SK-N-SH (cell line): ENCODE measurements at places on chromosomes 7 and 10.

- no peak overlapping the region for H3K27ac ChIP-seq
- H3K4me3 ChIP-seq, result no peak overlapping the region
- H3K27me3 ChIP-seq, result peaks cover 26% of the 10 kb centered on the region
- no peaks in the 10 kb centered on the region for H3K4me1 ChIP-seq
Observed at GRCh38 chr10:70921285-70921684, 32.9 kb upstream of the PCBD1 start.

DNA sequence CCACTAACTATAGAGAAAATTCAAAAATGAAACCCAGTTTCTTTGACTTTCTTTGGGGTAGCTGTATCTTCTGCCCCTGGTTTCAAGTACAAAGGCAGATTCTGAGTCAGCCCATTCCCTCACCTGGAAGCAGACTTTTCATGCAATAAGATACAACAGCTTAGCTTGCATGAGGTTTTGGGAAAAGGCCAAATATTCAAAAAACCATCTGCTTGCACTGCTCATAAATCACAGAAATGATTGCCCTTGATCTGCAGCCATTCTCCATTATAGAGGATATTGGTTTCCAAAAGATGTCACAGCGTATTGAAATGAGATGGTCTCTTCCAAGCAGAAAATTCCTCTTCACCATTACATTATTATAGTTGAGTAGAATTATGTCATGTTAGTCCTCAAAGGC lies 354.0 kb downstream of the PHF14 start:
- no peaks in the 10 kb centered on the region for H3K4me1 ChIP-seq
- H3K27ac ChIP-seq, result no peak overlapping the region
- no peaks in the 10 kb centered on the region for H3K36me3 ChIP-seq
- H3K27me3 ChIP-seq, result no peaks in the 10 kb centered on the region
- no peak for DNase-seq
- no peak overlapping the region for H3K4me3 ChIP-seq

GRCh38 chr7:26681819-26682418 lies 182.5 kb downstream of the SKAP2 start:
- H3K27ac ChIP-seq, result no peak overlapping the region
- H3K36me3 ChIP-seq, result no peaks in the 10 kb centered on the region

DNA sequence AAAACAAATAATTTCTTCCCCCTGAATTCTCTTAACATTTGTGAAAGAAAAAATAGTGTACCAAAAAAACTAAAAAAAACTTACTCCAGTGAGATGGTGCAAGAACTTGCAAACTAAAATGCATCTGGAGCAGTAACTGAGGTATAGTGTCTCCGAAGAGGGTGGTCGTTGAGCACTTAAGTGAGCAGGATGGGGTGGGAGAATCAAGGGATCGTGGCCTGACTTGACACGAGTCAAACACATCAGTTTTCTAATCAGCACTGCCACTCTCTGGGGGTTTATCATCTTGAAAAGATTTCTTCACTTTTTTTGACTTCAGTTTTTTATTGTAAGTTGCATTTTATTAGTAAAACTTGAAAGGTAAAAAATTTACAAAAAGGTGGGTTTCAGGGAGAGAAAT lies 2.5 kb downstream of the ZNF273 start:
- no peak for DNase-seq
- no peaks in the 10 kb centered on the region for H3K27me3 ChIP-seq
- no peaks in the 10 kb centered on the region for H3K36me3 ChIP-seq
- no peaks in the 10 kb centered on the region; the same call in 1 of the 2 replicates for H3K4me1 ChIP-seq
- H3K4me3 ChIP-seq, result no peak overlapping the region
- no peak overlapping the region for H3K27ac ChIP-seq

GRCh38 chr7:38978491-38978890 lies 782 bp downstream of the POU6F2 start:
- H3K4me1 ChIP-seq, result no peaks in the 10 kb centered on the region
- DNase-seq, result no peak
- peaks cover 39% of the 10 kb centered on the region for H3K27me3 ChIP-seq
- no peak overlapping the region for H3K4me3 ChIP-seq
- no peak overlapping the region for H3K27ac ChIP-seq
- no peaks in the 10 kb centered on the region for H3K36me3 ChIP-seq

DNA sequence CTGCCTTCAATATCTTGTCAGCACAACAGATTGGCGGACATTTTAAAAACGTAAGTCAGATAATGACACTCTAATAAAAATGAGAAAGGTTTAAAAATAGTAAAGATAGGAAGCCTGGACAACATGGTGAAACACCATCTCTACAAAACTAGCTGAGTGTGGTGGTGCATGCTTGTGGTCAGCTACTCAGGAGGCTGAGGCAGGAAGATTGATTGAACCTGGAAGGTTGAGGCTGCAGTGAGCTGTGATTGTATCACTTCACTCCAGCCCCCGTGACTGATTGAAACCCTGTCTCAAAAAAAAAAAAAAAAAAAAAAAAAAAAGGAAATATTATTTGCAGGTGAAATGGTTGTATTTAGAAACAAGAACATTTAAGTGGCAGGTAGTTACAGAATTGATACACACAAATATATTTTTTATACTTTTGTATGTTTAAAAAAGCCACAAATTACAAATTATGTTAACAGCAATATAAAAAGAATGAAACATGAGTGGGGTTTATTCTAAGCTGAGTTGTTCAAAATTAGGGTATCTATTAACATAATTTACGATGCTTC lies 141.9 kb downstream of the ADK start:
- peaks cover 3% of the 10 kb centered on the region; the same call in 1 of the 2 replicates for H3K4me1 ChIP-seq
- H3K27ac ChIP-seq, result peak overlapping the region; percentile 81
- no peak for DNase-seq
- H3K4me3 ChIP-seq, result no peak overlapping the region
- H3K27me3 ChIP-seq, result no peaks in the 10 kb centered on the region

DNA sequence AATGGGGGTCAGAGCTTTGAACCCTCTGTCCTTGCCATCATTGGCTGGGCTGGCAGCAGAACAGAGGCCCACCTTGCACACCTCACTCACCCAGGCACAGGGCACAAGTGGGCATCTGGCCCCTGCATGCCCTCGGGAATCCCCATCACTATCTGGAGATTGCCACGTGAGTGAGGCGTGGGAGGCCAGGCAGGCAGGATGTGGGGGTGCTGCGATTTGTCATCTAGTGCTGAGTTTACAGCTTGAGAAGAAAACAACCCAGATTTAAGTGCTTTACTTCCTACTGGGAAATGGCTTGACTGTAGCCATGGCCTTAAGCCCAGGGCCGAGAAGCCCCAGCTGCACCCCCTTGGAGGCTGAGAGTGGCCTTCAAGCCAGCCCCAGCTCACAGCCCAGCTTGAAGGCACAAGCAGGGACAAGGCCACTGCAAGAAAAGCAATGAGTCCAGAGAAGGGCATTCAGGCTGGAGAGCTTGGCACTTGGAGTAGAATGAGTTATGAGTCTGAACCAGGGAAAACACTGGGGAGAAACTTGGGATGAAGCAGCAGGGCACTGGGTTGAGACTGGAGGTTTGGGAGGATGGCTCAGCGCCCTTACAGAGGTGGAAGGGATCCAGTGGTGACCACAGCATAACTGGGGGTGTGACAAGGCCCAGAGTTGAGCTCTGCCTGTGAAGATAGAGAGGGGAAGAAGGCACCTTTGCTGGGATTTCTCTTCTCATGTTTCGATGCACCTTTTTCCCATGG lies 123.0 kb downstream of the CXCL12 start:
- no peaks in the 10 kb centered on the region for H3K27me3 ChIP-seq
- no peak overlapping the region for H3K4me3 ChIP-seq
- DNase-seq, result peak; percentile 55
- H3K36me3 ChIP-seq, result no peaks in the 10 kb centered on the region

GRCh38 chr10:14585287-14586193 lies 189.2 kb downstream of the FAM107B start:
- no peak overlapping the region for H3K27ac ChIP-seq
- H3K27me3 ChIP-seq, result no peaks in the 10 kb centered on the region
- DNase-seq, result no peak
- H3K4me1 ChIP-seq, result peaks cover 8% of the 10 kb centered on the region; the same call in 1 of the 2 replicates
- H3K4me3 ChIP-seq, result no peak overlapping the region
- H3K36me3 ChIP-seq, result no peaks in the 10 kb centered on the region

DNA sequence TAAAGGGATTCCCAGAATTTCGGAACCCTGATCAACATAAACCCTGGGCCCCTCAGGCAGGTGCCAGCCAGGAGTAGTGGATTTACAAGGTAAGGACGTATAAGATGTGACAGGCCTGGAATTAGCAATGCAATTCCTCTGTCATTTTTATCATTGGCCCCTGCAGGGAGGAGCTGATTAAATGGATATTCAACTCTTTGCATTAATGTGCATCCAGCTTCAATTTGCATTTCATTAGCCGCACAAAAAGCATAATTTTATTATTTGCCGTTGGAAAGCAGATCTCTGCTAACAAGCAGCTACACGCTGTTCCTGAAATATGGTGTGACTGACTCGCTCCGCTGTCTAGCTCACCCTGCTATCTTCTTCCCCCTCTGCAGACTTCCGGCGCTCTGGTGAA lies 195.8 kb downstream of the RPS24 start:
- H3K27ac ChIP-seq, result no peak overlapping the region
- no peaks in the 10 kb centered on the region for H3K36me3 ChIP-seq
- H3K27me3 ChIP-seq, result no peaks in the 10 kb centered on the region
- no peak overlapping the region for H3K4me3 ChIP-seq
- DNase-seq, result no peak

GRCh38 chr7:11127988-11128387 lies 154.3 kb downstream of the PHF14 start:
- DNase-seq, result no peak
- peak overlapping the region; percentile 26; the same call in 1 of the 2 replicates for H3K27ac ChIP-seq
- peaks cover 24% of the 10 kb centered on the region for H3K36me3 ChIP-seq

GRCh38 chr7:40437936-40438634 lies 303.3 kb downstream of the SUGCT start:
- no peak overlapping the region for H3K4me3 ChIP-seq
- H3K27me3 ChIP-seq, result no peaks in the 10 kb centered on the region
- peaks cover 18% of the 10 kb centered on the region for H3K4me1 ChIP-seq

DNA sequence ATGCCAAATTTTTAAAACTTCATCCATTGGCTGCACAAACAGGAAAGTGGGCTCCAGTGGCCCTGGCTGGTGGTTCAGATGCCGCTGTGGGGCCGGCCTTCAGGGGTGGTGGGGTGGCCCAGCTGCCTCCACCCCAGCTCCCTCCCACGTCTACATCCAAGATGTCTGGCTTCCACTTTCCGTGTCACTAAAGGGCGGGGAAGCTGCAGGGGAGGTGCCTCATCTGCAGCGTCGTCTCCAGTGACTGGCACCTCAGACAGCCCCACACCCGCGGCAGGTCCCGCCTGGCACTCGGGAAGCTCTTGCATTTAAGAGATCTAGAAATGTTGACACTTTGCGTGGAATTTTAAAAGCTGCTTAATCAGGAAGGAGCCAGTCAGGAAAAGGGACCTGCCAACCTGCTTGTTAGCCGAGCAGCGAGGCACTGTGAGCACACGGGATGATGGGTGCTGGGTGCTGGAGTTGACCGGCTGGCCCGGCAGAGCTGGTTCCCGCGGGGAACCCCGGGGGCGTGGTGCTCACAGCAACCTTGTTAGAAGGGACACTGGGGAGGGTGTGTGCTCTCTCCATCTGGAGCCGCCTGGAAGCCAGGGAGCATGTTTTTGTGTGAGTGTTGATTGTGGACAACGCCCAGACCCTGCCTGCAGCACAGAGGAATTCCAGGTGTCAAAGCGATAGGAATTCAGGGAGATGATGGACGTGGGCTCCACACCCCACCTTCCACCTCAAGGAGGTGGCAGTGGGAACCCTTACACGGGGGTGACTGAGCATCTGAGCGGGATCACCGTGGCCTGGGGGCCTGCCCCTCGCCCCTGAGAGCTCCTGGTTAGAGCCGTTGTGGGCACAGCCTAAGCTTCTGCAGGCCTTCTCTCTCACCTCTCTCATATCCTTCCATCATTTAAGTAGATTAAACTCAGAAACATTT lies 320.5 kb downstream of the PTPRN2 start:
- H3K27me3 ChIP-seq, result no peaks in the 10 kb centered on the region
- H3K4me1 ChIP-seq, result peaks cover 16% of the 10 kb centered on the region; the same call in 1 of the 2 replicates
- no peak overlapping the region for H3K4me3 ChIP-seq
- no peak overlapping the region for H3K27ac ChIP-seq
- DNase-seq, result no peak

- H3K4me3 ChIP-seq, result no peak overlapping the region
- no peak for DNase-seq
- H3K27ac ChIP-seq, result no peak overlapping the region
- H3K4me1 ChIP-seq, result no peaks in the 10 kb centered on the region
Observed at GRCh38 chr7:154853063-154853726, 149.7 kb downstream of the PAXIP1 start.

DNA sequence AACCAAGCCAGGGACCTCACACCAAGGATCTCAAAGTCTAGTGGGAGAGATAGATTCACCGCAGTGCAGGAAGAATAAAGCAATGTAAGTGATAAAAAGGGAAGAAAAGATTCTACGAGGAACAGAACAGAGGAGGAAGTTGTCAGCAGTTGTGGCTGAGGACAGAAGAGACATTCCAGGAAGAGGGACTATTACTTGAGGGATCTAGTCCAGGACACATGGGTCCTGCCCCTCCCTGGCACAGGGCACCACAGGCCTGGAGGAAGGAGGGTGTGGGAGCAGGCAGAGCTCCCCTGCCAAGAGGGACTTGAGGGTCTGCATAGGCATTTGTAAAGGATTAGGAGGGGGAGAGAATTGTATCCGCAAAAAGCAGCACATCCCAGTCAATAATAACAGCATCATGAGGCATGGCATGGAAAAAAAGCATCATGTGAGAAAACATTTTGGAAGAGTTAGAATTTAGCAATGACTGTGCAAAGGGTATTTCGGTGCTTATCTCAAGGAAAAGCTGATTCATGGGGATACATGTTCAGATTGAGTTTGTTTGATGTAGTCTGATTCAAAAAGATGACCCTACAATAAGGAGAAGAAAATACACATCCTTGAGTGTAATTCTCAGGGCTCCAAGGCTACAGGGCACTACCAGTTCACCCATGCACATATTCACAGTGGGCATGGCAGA lies 12.7 kb downstream of the C10orf71 start:
- no peak overlapping the region for H3K4me3 ChIP-seq
- H3K36me3 ChIP-seq, result no peaks in the 10 kb centered on the region
- H3K4me1 ChIP-seq, result no peaks in the 10 kb centered on the region
- H3K27ac ChIP-seq, result no peak overlapping the region
- H3K27me3 ChIP-seq, result no peaks in the 10 kb centered on the region
- no peak for DNase-seq

DNA sequence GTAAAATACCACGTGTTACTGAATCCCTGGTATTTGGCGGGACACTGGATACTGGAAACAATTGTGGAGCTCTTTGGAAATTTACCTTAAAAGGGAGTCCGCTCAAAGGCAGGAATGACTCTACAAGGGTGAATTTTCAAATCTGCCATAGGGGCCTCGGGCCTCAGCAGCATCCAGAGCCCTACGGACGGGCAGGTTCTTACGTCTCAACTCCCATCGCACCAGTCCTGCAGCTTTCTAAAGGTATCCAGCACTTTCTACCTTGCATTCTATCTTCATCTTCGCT lies 248 bp downstream of the PSPH start:
- H3K27ac ChIP-seq, result peak overlapping the region; percentile 85
- DNase-seq, result no peak
- H3K4me3 ChIP-seq, result peak overlapping the region; percentile 98
- H3K27me3 ChIP-seq, result no peaks in the 10 kb centered on the region
- peaks cover 52% of the 10 kb centered on the region for H3K4me1 ChIP-seq
